GM23338 (cell line): ENCODE measurements at places on chromosomes 2 and 18. TPM values are rescaled to one million over a fixed set of nuclear protein-coding genes. Genes with fewer than 3 reads are reported as not detected.
A peak's percentile ranks its signal among the peaks of the same experiment; 100 is the strongest.

DNA sequence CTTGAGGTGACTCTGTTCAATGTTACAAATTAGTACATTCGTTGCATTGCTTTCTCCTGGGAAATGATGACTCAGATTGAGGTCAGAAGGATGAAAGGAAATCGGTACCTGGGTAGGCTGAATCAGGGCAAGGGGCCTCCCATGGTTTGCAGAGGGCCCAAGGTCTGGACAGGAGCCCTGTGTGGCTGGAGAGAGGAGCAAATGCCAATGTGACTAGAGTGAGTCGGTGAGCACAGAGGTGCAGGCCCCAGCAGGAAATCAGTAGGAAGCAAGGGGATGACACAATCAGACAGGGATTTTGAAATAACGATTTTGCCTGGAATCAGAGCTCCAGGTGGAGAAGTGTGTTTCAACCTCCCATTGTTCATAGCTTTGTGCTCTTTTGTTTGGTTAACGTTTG, 118.9 kb downstream of the CCDC102B start:
- DNase-seq, result no peak

DNA sequence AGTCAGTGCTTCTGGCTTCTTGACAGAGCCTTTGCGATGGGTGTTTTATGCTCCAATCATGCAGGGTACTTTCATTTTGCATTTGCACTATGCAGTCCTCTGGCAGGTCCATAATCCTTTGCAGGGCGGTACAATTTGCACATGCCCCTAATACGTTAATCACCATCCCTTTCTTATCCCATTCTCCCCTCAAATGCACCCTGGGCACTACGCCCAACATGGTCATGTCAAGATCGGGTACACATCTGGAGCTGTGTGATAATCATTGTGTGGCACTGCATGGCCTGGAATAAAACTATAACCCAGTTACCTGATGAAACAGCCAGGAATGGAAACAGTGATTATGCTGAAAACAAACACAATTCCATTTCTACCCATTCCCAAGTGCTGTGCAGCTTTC, 27.7 kb downstream of the LOXHD1 start:
- DNase-seq, result no peak

- DNase-seq, result no peak
Measured at GRCh38 chr18:631560-631959, 25.9 kb upstream of the TYMS start.

GRCh38 chr2:44778221-44778654, 163.3 kb upstream of the SIX3 start:
- DNase-seq, result peak; percentile 67

- DNase-seq, result no peak
Measured at GRCh38 chr18:8005870-8006569, 438.9 kb downstream of the PTPRM start.

Gene PTPRM
- total RNA-seq, result 5.3 and 6.3 TPM in 2 replicates

Gene COPS8
- total RNA-seq, result 130 and 143 TPM in 2 replicates

DNA sequence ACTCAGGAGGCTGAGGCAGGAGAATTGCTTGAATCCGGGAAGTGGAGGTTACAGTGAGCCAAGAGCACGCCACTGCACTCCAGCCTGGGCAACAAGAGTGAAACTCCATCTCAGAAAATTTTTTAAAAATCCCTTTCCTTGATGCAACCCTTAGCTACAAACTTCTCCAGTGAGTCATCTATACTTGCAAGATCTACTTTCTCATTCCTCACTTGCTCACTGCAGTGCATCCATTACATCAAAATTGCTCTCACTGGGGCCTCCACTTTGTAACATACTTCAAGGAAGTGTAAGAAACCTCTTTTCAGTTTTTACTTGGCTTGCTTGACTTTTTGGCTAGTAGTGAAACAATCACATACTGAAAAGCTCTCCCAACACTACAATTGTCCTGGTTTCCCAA, 65.3 kb downstream of the REEP1 start:
- no peak for DNase-seq

DNA sequence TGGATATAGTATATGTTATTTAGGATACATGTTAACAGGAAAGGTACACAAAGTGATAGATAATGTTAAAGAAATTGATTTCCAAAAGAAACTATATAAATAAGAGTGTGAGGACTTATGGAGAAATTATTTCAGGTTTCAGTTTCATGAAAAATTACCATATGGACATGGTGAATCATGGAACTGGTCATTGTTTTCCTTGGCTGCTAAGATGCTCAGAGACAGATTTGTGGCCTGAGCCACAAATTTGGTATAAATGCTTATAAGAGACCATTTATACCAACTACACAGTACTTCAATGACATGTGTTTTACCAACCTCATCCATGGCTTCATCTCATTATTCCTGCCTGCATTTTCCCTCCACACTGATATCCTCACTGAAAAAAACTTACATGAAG, 188.1 kb downstream of the FMNL2 start:
- no peak for DNase-seq

DNA sequence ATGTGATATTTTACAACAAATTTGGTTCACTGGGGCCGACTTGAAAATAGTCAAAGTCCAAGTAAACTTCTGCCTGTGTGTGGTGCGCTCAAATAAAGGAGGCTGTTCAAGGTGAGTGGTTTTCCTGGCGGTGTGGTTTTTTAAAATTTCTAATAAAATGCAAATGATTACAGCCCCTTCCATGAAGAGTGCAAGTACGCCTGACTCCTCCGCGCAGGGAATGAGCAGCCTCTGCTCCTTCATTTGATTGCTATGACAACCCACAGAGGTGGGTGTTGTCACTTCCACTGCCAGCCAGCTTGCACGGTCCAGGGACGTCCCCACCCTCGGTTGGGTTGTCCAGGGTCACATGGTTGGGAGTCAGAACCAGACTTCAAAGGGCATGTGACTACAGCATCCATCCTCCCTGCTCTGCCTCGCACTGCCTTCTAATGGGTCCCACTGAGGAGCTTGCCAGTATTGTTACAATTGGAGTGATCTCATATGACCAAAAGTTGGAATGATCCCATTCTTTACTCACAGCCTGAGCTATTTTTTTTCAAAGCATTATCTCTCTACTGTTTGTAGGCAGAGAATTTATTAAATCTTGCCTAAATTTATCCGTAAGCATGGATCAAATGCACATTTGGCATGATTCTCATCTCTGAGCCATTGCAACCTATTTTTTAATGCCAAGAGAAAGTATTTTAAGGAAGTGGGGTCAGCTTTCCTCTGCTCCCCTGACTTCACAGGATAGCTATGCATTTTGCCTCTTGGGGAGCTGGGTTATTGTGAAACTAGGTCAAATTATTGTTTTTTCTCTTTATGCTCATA, 121.3 kb downstream of the AGAP1 start:
- DNase-seq, result no peak

GRCh38 chr18:77093067-77093430, 39.5 kb downstream of the MBP start:
- no peak for DNase-seq

DNA sequence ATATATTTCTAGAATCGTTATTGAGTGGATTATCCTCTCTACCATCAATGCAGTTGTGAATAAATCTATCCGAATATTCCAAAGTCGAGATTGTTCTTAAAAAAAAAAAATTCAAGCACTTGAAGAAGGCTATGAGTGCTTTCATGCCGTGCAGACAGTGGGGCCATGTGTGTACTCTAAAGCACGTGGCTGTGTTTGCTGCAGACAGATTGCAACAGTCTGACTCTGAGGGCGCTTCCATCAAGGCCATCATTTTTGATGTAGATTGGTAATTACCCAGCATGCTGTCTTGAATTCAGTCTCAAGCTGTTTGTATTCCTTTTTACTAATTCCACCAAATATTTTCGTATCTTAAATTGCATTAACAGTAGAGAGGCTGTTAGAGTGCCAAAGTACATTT, 325.9 kb upstream of the LINC00305 start:
- DNase-seq, result no peak

DNA sequence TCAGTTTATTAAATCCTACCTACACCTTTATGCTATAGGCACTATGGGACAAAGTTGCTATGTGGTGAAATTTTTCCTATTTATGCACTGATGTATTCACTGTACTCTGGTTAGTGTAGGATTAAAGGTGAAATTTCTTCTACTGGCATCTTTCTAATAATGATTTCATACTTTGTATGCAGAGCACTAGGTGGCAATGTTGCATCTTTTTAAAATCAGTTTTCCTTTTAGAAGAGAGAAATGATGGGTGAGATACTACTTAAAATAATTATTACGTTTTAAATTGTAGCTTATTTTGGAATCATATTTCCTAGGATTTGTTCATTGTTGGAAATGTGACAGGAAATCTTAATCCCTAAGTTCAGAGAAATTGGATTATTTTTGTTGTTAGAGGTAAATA, 150.9 kb downstream of the CD8B2 start:
- DNase-seq, result peak; percentile 55

Gene MYCN
- 145 and 161 TPM in 2 replicates for total RNA-seq

DNA sequence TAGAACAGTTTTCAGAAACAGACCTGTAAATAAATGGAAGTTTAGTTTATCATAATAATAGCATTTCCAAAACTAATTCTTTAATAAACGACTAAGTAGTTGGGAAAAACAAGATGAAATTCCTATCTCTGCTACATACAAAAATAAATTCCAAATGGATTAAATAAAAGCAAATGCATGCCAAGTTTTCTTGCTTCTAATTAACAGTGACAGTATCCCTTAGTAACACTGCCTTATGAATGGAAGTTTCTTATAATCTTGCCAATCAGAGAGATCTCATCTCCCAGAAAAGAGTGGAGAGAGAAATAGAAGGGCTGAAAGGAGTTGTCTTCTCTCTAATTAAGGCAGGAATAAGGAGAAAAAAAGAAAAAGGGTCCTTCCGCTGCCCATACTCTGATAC, 133.9 kb downstream of the GFPT1 start:
- no peak for DNase-seq

Gene TLX2
- total RNA-seq, result 0.21 TPM in 1 of 2 replicates, not detected in the other

DNA sequence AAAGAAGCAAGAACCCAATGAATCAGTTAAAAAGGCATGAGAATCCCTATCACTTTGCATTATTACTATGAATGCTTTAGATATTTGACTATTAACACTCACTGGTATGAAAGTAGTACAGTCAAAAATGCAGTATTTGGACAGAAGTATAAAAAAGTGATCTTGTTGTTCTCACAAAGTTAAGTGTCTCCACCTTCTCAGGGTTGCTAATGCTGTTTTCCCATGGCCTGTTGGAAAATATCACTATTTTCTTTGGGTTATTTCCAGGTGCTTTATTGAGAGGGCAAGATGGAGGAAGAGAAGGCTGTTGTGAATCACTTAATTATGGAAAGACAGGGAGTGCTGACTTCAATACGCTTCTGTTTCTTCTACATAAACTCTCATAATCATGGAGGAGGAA, 13.6 kb upstream of the CREB1 start:
- DNase-seq, result no peak

DNA sequence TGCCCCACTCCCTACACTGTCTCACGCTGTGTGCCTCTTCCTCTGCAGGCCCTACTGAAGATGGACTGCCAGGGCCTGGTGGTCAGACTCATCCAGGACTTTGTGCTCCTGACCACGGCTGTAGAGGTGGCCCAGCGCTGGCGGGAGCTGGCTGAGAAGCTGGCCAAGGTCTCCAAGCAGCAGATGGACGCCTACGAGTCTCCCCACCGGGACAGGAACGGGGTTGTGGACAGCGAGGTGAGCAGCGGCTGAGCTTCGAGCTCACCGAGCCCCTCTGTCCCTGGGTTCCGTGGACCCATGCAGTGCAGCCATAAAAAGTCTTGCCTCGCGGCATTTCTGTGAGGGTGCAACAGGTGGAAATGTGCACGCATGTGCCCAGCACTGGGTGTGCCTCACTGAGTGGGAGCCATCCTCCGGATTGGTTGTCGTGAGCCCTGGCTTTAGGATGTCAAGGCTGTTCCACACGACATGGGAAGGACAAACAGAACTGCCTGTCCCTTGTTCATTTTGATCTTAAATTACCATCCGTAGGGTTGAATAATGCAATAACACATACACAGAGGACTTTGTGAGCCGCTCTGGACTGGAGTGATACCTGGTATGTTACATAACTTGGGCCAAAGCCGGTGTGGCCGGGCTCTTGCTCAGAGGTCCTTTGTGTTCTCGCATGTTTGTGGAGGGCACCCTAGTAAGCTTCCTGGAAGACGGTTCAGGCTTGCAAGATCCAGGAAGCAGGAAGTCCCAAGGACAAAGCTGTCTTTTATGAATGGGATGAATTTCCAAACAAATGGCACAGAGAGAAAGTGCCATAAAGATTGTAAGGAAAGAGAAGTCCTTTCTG, 100.9 kb downstream of the SH3BP4 start:
- DNase-seq, result no peak

DNA sequence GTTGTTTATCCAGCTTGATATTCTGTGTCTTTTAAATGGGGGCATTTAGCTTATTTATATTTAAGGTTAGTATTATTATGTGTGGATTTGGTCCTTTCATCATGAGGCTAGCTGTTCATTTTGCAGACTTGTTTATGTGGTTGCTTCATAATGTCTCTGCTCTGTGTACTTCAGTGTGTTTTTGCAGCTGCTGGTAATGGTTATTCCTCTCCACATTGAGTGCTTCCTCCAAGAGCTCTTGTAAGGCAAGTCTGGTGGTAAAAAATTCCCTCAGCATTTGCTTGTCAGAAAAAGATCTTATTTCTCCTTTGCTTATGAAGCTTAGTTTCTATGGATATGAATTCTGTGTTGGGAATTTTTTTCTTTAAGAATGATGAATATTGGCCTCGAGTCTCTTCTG, 47.8 kb upstream of the NT5C1B start:
- no peak for DNase-seq

- DNase-seq, result no peak
Measured at GRCh38 chr2:75519843-75520242, 40.9 kb downstream of the EVA1A start.

GRCh38 chr2:97983698-97984097, 12.1 kb downstream of the TMEM131 start:
- no peak for DNase-seq

Gene PSMA8
- total RNA-seq, result not detected in 2 replicates

- no peak for DNase-seq
Measured at GRCh38 chr2:212712991-212713390, 174.4 kb upstream of the ERBB4 start.

Gene NFU1
- 27.5 and 39.9 TPM in 2 replicates for total RNA-seq

Gene NCKAP5
- 0.31 and 0.73 TPM in 2 replicates for total RNA-seq

- no peak for DNase-seq
Measured at GRCh38 chr2:106080959-106081358, 113.1 kb downstream of the UXS1 start.

Gene RBKS
- total RNA-seq, result 0.54 and 1.5 TPM in 2 replicates
